Left lung (tissue), 14 donors: ENCODE measurements at places on chromosomes 6 and 20.

- no peak for DNase-seq
Measured at GRCh38 chr6:52718550-52718949, 44.7 kb downstream of the GSTA2 start.

DNA sequence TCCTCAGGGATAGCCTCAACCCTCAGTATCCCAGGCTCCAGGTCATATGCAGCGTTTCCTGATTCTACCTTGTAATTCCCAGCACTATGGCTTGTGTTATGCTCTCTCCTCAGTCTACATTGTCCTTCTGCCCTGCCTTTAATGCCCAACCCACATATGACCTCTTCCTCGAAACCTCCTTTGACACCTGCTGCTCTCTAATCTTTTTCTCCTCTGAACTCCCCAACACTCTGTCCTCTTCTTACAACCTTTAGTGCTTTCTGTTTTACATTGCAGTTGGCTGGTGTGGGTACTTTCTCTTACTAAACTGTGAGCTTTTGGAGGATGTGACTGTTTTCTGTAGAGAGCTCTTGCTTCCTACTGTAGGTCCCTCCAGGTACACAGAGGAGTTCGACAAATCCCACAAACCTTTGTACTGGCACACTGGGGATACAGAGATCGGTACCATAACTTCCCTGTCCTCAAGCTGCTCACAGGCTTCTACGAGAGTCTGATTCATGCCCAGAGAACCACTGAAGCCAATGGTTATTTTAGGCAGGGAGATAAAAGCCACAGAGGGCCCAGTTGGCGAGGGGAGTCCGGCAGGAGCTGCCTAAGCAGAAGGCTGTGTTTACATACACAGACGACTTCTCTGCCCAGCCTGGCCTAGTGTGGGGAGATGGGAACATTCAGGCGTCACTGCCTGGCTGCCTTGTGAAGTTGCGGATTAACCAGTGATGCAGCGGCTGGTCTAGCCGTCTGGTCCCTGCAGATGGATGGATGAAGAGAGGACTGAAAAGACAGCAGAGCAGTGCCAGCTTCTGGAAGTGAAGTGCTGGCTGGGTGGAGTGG lies 8.4 kb upstream of the EPB41L1 start:
- DNase-seq, result no peak

- DNase-seq, result no peak
Measured at GRCh38 chr6:84547341-84547801, 217.0 kb downstream of the TBX18 start.

DNA sequence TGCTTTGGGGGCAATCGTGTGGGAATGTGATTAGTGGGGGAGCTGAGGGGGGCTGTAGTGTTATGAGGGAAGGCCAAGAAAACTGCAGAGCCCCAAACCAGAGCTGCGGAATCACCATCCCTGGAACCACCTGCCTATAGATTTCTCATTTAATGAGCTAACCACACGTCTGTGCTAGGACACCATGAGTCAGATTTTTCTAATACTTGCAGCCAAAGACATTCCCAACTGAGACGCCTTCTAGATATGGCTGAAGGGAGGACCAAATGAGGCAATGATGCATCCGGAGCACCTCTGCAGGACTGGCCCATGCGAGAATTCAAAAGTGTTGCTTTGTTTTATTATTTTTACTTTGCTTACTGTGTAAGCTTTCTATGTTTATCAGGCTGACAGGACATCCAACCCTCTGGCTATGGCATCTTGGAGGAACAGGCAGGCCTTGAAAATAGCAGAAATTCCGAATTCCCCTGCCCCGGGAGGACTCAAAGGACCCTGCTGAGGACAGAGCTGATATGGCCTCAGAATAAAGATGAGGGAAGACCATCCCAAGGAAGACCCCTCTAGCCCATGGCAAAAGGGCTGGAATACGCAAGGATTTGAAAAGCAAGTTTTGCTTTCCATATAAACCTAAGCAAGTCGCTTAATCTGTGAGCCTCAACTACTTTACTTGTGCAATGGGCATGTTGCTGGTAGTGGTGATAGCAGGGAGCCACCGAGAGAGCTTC lies 3.1 kb upstream of the PTGIS start:
- DNase-seq, result no peak

DNA sequence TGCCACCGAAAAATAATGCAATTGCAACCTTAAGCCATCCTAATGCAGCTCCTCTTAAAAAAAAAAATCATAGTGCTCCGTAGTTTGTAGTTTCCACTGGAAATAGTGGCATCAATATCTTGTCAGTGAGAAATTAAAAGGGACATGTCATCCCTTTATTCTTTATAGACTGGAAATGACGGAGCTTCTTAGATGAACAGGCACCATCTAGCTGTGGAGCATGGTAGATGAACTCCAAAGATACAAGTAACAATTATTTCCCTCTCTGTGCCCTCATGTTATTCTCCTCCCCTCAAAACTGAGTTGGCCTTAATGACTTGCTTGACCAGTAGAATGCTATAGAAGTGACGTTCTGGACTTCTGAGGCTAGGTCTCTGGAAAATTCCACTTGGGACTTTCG lies 268.1 kb upstream of the SPTLC3 start:
- DNase-seq, result no peak

GRCh38 chr6:47663462-47664216 lies 34.7 kb upstream of the ADGRF4 start:
- DNase-seq, result no peak

DNA sequence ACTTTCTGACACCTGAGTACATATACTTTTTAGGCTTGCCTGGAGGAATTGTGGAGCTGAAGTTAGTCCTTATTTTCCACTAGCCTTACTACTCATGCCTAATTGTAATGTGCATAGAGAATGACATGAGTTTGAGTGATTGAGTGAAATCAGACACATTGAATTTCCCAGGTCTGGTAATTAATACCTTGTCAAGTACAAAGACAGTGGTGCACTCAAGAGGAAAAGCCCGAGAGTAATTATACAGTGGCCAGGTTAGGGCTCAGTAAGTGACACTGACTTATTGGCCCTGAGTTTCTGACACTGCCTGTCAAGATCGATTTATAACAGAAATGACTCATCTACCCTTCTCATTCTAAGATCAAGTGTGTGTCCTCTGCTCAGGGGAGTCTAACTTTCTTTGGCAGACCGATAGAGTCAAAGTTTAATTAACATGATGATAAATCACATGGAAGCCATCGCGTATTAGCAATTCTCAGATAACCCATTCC lies 288.3 kb downstream of the TPBG start:
- DNase-seq, result no peak

DNA sequence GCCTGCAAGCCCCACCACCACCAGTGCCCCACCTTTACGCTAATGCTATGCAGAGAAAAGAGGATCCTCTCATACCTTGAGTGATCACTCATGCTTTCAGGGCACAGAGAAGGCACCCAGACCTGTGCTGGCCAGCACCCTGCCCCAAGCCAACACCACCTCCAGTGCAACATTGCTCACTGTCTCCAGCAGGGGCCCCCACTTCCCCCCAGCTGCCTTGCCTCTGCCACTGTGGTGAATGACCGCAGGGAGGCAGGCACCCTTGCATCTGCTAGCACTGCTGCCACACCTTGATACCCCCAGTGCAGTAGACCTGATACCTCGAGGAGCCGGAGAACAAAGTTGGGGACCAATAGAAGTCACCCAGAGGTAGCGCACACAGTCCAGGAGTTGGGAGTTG lies 139.2 kb upstream of the PLN start:
- no peak for DNase-seq

DNA sequence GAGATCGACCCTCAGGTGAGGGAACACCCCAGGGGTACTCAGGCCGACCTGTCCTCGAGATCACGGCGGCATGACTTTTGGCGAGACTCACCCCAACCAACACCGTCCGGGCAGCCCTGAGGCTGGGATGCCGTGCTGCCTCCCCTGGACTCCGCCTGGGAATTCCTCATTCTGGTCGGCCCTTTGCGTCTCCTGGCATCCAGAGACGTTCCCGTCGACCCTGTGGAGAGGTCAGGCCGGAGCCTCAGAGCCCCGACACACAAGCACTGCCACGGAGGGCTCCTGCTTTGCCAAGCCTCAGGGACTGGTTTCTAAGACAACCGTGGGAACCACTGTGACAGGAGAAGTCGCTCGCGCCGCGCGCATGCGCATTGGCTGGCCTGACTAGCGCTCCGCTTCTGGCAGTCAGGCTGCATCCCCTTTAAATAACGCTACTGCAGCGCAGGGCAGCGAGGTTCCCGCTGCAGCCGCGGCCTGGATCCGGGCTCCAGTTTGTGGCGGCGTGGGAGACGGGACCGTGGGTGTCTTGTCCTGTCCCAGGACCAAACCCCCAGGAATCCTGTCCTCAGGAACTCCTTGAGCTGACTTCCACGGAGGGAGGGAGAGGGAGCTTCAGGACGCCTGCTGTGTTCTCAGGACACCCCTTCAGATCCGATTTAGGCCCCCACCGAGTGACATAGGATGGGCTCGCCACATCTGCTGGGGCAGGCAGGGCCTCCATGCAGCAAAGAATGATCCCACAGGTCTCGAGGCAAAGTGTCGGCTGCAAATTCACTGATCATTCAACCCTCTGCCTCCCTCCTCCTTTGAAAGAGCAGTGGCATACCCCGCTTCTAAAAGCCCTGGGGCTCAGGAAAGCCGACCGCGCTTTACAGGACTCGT lies 163.2 kb upstream of the ZNF337 start:
- DNase-seq, result peak; percentile 75

DNA sequence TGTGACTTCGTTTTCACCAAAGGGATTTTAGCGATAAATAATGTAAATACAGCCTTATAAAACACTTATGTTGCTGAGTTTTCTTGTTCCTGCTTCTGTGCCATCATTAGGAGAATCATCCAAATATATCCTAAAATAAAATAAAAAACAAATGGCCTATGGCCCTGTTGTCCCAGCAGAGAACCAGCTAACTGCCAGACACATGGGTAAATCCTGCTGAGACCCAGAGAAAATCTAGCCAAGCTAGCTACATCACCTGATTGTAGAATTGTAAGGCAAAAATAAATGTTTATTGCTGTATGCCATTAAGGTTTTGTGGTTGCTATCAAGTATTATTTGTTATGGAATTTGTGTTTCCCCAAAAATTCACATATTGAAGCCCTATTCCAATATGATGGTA lies 631.2 kb upstream of the SYNCRIP start:
- DNase-seq, result no peak

DNA sequence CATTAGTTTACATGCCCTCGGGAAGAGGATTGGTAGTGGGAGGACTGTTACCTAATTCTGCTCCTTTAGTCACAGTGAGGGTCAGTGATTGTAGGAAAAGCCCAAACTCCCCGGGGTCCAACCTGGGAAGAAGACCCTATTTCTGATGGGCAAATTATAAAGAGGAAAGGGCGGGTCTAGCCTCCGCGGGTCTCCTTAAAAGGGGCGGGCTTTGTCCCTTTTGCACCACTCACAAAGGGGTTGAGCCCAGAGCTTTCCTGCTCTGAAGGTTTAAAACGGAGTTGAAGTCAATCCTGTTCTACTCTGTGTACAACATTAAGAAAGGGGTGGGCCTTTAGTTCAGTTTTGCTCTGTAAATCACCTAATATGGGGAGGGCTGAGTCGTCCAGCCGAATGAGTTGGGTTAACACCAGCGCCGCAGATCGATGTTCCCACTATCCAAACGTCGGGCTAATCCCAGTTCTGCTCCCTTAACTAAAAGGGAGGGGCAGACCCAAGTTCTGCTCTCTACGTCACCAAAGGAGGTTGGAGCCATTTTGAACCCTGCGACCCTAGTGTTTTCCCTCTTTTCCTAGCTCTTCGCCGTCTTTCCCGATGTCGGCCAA lies 920 bp upstream of the RNF5 start:
- DNase-seq, result no peak

DNA sequence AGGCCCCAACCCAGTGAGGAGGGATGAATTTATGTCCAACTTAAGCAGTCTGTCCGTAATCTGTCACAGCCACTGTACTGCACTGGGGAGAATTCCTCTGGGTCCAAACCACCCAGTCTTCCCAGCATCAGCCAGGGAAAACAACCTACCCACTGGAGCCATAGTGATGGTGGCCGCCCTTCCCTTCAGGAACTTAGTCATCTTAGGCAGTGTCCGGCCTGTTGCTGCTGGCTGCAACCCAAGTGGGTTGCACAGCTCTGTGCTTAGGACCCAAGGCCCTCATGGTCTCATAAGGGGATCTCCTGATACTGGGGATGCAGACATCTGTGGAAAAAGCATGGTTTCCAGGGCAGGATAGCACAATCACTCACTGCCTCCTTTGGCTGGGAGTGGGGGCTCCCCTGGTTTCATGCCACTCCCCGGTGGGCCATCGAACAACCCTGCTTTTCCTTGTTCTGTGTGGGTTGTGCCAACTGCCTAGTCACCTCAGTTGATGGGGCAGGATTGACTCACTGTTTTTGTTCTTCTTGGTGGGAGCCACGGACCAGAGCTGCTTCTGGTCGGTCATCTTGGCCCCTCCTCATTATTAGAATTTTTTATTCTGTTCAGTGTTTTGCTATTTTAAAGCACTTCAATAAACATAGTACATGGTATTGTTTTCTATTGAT lies 591.9 kb downstream of the DOK5 start:
- DNase-seq, result no peak

DNA sequence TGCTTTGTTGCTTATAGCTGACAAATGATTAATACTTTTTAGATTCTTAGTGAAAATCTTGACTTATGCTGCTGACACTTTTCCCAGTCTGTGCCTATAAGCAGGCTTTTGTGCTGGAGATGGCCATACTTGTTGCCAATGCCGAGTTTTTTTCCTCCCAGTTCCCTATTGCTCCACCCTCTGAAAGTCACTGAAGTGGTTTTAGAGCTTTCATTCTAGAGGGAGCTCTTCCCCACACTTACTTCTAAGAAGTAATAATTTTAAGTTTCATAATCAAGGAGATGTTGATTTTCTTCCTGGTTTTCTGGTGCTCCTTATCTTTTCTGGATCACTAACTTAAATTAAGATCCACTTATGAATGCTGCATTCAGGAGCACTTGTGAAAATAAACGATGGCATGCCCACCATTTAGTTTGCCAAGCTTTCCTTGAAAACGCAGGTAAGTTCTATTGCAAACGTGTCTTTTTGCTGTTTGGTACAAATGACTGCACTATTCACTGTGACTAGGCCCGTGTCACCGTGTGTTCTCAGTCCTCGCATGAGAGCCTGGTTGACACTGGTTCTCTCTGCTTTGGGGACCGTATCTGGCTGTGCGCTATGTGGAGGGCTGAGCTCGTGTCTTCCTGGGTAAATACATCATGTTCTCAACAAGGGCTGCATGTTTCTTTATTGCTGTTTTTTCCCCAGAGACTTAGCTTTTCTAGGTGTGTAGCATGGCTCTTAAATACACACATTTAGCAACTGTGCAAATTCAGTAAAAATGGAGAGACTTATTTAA lies 50.2 kb downstream of the GFRA4 start:
- DNase-seq, result no peak

DNA sequence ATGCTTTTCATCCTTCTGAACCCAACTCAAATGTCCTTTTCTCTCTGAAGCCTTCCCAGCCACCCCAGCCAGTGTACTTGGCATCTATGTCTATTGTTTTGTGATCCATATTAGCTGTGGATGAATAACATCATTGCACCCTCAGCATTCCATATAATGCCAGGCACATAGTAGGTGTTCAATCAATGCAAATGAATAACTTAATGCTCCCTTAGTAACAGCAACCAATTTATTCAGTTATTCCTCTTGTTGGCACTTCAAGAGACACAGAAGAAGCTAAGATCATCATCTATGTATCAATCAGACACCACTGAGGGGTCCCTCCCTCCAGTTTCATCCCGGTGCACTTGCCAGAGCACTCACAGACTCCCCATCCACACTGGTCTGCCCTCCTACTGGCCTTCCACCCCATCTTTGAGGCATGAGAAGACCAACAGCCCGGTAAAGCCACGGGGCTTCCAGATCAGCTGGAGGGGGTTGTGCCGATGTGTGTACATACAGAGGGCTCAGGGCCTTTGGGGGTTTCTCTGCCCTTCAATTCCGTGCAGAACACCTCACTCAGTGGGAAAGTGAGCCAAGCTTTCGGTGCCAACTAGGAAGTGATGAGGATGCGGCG lies 2.4 kb upstream of the TAF8 start:
- no peak for DNase-seq

GRCh38 chr6:145044641-145045246 lies 690.6 kb downstream of the EPM2A start:
- DNase-seq, result no peak
